ENCODE measurements at places on chromosomes 5 and 9.

- no peak for DNase-seq
These were observed 49.3 kb downstream of the FAM169A start for GRCh38 chr5:74816875-74817274.

DNA sequence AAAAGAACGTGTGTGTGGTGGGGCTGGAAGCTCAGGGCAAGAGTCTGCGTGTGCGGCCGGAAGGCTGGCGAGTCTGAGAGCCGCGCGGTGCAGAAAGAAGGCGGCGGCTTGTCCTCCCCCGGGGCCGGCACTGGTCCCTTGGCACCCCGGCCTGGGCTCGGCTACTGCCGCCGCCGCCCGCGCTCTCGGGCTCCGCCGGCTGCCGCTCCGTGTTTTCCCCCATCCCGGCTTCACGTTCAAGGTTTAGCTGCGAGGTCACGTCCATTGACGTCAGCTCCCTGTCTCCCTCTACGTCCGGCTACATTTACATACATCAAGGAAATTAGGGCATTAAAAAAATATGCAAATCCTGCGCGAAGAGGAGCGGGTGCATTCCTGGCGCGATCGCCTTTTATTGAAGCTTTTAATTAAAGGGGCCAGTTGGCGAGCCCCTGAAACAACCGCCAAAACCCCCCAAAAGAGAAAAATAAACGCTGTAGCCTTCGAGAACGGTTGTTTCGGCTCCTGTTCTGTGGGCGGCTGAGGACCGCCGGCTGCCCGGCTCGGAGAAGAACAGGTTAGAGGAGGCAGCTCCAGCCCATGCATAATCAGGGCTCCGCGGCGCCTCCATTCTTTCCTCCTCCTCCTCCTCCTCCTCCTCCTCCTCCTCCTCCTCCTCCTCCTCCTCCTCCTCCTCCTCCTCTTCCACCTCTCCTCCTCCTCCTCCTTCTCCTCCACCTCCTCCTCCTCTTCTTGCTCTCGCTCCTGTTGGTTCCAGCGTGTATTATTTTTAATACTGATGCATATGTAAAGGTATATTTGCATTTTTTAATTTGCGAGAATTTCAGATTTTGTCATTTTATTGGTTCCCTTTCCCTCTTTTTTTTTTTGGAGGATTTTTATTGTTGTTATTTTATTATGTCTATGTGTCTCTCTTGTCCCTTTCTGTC, 207.0 kb downstream of the MEF2C start:
- peak; percentile 68 for DNase-seq

GRCh38 chr5:17151686-17152085, 65.7 kb upstream of the BASP1 start:
- peak; percentile 75 for DNase-seq

DNA sequence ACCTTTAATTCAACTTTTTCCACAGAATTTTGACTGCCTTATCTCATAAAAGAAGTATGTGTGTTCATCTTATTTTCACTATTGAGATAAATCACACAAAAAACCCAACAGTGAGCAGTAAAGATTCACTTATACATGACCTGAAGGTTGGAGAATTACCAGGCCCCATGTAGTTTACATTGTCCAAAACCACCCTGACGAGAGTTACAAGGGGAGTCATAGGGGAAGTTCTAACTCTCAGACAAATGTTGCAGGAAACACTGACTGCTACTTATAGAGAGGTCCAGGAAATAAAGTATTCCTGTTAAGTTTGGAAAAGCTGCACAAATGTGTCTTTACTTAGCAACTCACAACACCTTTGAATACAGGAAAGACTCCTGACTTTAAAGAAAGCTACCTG, 14.1 kb downstream of the SPATA9 start:
- no peak for DNase-seq

- no peak for DNase-seq
These were observed 4.4 kb downstream of the ZCCHC9 start for GRCh38 chr5:81305785-81306184.

Data from ELF-1 (cell line).